ENCODE measurements at places on chromosomes 4 and X. TPM values are rescaled to one million over a fixed set of nuclear protein-coding genes. Genes with fewer than 3 reads are reported as not detected.

CLDN34 gene
- 0.10 TPM for polyA plus RNA-seq

HCCS gene
- polyA plus RNA-seq, result 41.8 TPM

BLTP1 gene
- 28.9 TPM for polyA plus RNA-seq

HNRNPH2 gene
- 47.9 TPM for polyA plus RNA-seq

LRP2BP gene
- polyA plus RNA-seq, result 0.22 TPM

ZMAT1 gene
- not detected for polyA plus RNA-seq

DNA sequence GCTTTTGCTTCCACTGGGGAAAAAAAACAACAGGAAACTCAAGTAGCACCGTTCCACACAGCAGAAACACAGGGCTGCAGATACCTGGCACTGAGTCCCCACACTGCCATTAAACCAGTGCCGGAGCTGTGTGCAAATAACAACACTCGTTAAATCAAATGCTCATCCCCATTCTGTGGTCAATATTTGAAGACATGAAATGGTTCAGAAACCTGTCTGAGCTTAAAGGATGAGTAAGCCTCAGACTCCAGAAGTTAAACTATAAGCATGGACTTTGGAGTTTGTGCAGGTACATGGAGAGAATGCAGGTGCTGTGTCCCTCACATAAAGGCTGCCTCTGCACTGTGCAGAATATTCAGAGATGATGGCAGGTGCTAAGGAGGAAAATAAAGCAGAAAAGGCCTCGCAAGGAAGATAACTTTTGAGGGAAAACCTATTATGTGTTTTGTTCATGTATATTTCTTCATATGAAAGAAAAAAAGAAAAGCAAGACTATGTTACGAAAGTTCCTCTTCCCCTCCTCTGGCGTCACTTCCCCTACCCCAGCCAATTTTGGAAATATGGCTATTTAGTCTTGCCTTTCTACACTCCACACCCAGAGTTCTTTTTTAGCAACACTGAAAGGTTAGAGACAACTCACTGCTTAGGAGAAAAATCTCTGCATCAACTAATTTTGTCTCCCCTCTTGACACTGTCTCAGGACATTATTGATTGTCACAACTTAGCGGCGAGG is 4.6 kb downstream of the MPP1 start:
- H3K4me3 ChIP-seq, result no peak overlapping the region
- peaks cover 4% of the 10 kb centered on the region for H3K4me1 ChIP-seq
- no peaks in the 10 kb centered on the region for H3K36me3 ChIP-seq
- DNase-seq, result no peak
- no peaks in the 10 kb centered on the region for H3K27me3 ChIP-seq

DNA sequence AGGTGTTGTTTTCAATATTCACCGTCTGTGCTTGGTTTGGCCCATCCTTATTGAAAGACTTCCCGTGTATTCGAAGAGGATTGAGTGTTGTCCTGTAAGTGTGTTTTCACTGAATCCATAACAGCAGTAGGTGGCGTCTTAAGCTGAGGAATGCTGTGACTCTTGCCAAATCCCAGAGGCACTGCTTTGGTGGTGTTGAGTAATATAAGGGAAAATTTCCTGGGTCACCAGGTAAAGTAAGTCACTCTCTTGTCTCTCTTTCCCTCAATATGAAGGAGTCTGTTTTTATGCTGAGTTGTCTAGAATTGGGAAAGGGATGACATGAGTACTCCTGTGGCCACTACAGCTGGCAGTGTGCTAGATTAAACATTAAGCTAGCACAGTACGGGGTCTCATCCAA is 146.7 kb upstream of the ZXDB start:
- H3K27me3 ChIP-seq, result no peaks in the 10 kb centered on the region
- no peak for DNase-seq
- H3K27ac ChIP-seq, result no peak overlapping the region
- no peaks in the 10 kb centered on the region for H3K36me3 ChIP-seq
- H3K4me1 ChIP-seq, result no peaks in the 10 kb centered on the region

GRCh38 chr4:76207549-76207948 is 6.1 kb downstream of the SCARB2 start:
- no peak for DNase-seq
- no peak overlapping the region for H3K4me3 ChIP-seq
- peaks cover 34% of the 10 kb centered on the region for H3K4me1 ChIP-seq
- peaks cover 2% of the 10 kb centered on the region for H3K36me3 ChIP-seq
- no peak overlapping the region for H3K27ac ChIP-seq
- no peaks in the 10 kb centered on the region for H3K27me3 ChIP-seq

GRCh38 chrX:44651358-44651757 is 108.7 kb upstream of the FUNDC1 start:
- no peaks in the 10 kb centered on the region for H3K27me3 ChIP-seq
- H3K36me3 ChIP-seq, result no peaks in the 10 kb centered on the region
- no peak overlapping the region for H3K4me3 ChIP-seq
- no peak overlapping the region for H3K27ac ChIP-seq
- DNase-seq, result no peak

- H3K27me3 ChIP-seq, result peaks cover 37% of the 10 kb centered on the region
- H3K4me1 ChIP-seq, result no peaks in the 10 kb centered on the region
- no peaks in the 10 kb centered on the region for H3K36me3 ChIP-seq
- H3K4me3 ChIP-seq, result no peak overlapping the region
- DNase-seq, result no peak
These were observed 915 bp downstream of the CPZ start for GRCh38 chr4:8593264-8594096.

GRCh38 chr4:137635108-137635507 is 102.8 kb upstream of the PCDH18 start:
- no peaks in the 10 kb centered on the region for H3K36me3 ChIP-seq
- H3K4me3 ChIP-seq, result no peak overlapping the region
- no peak overlapping the region for H3K27ac ChIP-seq
- H3K4me1 ChIP-seq, result no peaks in the 10 kb centered on the region
- no peaks in the 10 kb centered on the region for H3K27me3 ChIP-seq

DNA sequence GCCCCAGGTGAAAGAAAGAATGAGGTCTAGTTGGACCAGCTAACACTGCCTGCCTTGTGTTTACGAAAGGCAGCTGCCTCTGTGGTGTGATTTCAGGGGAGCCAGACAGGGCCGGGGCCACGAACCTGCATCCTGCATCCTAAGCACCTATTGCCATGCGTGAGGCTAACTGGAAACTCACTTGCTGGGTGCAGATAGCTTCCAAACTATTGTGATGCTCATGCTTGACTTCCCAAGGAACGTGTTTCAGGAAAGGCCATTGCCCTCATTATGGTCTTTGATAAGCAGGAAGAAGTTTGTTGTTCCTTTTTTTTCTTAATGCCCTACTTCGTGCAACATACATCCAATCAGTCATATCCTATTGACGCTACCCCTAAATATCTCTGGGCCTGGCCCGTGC is 2.3 kb upstream of the IRF2 start:
- H3K4me3 ChIP-seq, result no peak overlapping the region
- peaks cover 14% of the 10 kb centered on the region for H3K4me1 ChIP-seq
- no peak overlapping the region for H3K27ac ChIP-seq
- no peaks in the 10 kb centered on the region for H3K27me3 ChIP-seq

GRCh38 chrX:40195368-40195767 is 97.6 kb upstream of the BCOR start:
- no peak overlapping the region for H3K4me3 ChIP-seq
- H3K27ac ChIP-seq, result no peak overlapping the region
- DNase-seq, result no peak
- H3K36me3 ChIP-seq, result no peaks in the 10 kb centered on the region
- H3K4me1 ChIP-seq, result no peaks in the 10 kb centered on the region
- no peaks in the 10 kb centered on the region for H3K27me3 ChIP-seq

DNA sequence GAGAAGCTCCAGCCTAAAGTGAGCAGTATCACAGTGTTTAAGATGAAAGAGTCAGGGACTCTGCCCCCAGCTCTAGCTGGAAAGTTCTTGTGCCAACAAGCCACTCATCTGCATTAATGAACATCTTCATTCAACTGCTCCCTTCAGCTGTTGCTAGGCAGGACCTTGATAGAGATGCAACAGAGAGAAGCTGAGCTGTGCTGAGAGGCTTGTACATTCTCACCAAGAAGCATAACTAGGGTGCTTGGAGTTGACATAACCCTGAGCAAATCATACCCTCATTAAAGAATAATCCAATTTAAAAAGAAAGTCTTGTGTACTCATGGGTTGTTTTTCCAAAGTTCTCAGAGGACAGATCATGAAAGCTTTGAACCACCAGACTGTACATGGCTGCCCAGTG is 63.2 kb downstream of the ATXN3L start:
- no peaks in the 10 kb centered on the region for H3K4me1 ChIP-seq
- peaks cover 4% of the 10 kb centered on the region for H3K27me3 ChIP-seq
- no peak overlapping the region for H3K4me3 ChIP-seq

DNA sequence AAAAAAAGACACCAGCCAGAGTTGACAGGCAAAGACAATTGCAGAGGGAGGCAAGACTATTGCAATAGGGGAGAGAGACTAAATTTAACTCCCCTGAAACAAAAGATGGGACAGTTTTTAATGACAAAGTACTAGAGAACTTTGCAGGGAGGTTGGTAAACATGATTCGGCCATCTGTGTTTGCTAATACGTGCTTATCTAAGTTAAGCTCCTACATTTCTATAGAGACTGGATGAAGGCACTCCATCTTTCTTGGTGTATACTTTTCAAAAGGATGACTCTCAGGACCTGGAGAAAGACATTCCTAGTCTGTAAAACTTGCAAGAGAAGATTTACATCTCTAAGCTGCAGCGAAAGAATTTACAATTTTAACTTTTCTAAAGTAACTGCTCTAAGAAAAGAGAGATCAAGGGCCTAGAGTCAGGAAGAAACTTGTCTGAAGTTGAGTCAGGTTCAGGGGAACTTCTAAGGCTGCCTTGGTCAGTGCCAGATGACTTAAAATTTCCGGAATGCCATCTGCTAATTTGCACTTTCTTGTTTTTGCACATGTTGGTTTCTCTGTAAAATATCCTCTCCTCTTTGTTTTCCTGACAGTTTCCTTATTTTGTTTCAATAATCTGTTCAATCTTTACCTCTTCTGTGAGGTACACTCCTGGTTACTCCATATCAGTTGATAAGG is 10.6 kb downstream of the ADAM29 start:
- DNase-seq, result no peak
- no peaks in the 10 kb centered on the region for H3K4me1 ChIP-seq
- H3K27me3 ChIP-seq, result no peaks in the 10 kb centered on the region
- H3K27ac ChIP-seq, result no peak overlapping the region
- H3K4me3 ChIP-seq, result no peak overlapping the region

GRCh38 chr4:137668885-137669545 is 136.7 kb upstream of the PCDH18 start:
- no peaks in the 10 kb centered on the region for H3K4me1 ChIP-seq
- no peak overlapping the region for H3K4me3 ChIP-seq
- no peak for DNase-seq
- no peak overlapping the region for H3K27ac ChIP-seq
- no peaks in the 10 kb centered on the region for H3K36me3 ChIP-seq

DNA sequence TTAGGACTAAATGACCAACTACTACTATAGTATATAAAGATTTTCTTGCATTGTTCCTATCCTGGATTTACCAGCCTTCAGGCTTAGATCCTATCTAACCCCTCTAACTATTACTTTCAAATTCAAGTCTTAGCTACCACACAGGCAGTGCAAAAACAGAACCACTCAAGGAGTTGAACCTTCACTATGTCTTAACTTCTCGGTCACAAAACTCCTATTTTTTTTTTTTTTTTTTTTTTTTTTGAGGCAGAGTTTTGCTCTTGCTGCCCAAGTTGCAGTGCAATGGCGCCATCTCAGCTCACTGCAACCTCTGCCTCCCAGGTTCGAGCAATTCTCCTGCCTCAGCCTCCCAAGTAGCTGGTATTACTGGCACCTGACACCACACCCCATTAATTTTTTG is 6.3 kb upstream of the FAM200B start:
- no peak for DNase-seq
- H3K27me3 ChIP-seq, result no peaks in the 10 kb centered on the region
- no peak overlapping the region for H3K4me3 ChIP-seq
- peaks cover 12% of the 10 kb centered on the region for H3K36me3 ChIP-seq

DNA sequence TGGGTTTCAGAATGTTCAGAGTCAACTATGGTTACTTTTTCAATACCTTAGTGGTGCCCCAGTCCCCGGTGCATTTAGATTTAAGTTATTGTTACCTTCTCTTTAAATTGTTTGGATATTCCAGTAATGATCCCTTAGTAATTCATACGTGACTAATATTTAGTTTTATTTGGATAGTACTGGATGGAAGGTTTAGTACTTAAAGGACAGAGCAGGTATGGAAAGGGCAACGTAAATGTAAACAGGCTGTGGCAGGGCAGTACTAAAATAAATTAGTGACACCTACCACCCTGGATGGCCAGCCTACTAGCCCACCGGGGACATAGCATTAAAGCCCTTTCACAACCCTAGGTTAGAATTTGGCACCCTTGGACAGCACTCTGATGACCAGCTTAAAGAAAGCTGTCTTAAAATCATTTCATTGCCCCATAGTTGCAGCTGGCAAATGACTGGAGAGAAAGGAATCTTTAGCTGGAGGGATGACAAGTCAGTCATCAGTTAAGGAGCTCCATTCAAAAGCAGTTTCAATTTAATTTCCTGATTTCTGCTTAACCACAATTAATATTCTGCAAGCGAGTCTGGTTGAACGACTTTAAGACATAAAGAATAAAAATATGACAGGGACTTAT is 16.4 kb downstream of the PLP1 start:
- no peak overlapping the region for H3K27ac ChIP-seq
- no peaks in the 10 kb centered on the region for H3K27me3 ChIP-seq
- no peaks in the 10 kb centered on the region for H3K36me3 ChIP-seq
- peak overlapping the region; percentile 30 for H3K4me3 ChIP-seq

- H3K4me3 ChIP-seq, result no peak overlapping the region
- H3K27me3 ChIP-seq, result no peaks in the 10 kb centered on the region
- H3K4me1 ChIP-seq, result no peaks in the 10 kb centered on the region
- DNase-seq, result no peak
These were observed 24.9 kb upstream of the DDX3X start for GRCh38 chrX:41308884-41309647.

DNA sequence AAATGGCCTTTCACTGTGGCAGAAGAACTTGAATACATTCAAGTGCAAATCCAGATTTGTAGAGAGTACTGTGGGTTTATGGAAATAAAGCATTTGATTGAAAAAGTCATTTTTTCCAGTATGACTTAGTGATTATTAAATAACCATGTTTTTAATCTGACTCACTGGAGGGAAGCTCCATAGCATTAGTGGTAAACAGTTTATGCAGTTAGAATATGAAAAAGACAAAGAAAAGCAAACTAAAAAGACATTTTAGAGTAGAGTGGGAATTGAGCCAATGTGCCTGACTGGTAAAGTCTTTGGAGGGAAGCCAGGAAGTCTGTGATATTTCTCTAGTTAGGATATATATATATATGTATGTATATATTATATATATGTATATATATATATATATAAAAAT is 53.4 kb downstream of the FAT4 start:
- H3K36me3 ChIP-seq, result no peaks in the 10 kb centered on the region
- H3K4me3 ChIP-seq, result no peak overlapping the region
- peaks cover 4% of the 10 kb centered on the region for H3K4me1 ChIP-seq
- no peaks in the 10 kb centered on the region for H3K27me3 ChIP-seq

- no peaks in the 10 kb centered on the region for H3K36me3 ChIP-seq
- no peak overlapping the region for H3K27ac ChIP-seq
- H3K4me1 ChIP-seq, result peaks cover 11% of the 10 kb centered on the region
- no peak for DNase-seq
These were observed 73.7 kb downstream of the RLIM start for GRCh38 chrX:74540635-74541249.

GRCh38 chr4:101651778-101652177 is 138.8 kb upstream of the BANK1 start:
- H3K27me3 ChIP-seq, result no peaks in the 10 kb centered on the region
- no peak for DNase-seq
- H3K4me1 ChIP-seq, result peaks cover 26% of the 10 kb centered on the region
- no peak overlapping the region for H3K27ac ChIP-seq
- H3K36me3 ChIP-seq, result no peaks in the 10 kb centered on the region
